CD4-positive, alpha-beta T cell treated with Interleukin-15 for 4 hours (primary cell): ENCODE measurements at places on chromosomes 13 and 19.

- no peak for DNase-seq
These were observed 185.4 kb downstream of the COL4A1 start for GRCh38 chr13:110121422-110122083.

DNA sequence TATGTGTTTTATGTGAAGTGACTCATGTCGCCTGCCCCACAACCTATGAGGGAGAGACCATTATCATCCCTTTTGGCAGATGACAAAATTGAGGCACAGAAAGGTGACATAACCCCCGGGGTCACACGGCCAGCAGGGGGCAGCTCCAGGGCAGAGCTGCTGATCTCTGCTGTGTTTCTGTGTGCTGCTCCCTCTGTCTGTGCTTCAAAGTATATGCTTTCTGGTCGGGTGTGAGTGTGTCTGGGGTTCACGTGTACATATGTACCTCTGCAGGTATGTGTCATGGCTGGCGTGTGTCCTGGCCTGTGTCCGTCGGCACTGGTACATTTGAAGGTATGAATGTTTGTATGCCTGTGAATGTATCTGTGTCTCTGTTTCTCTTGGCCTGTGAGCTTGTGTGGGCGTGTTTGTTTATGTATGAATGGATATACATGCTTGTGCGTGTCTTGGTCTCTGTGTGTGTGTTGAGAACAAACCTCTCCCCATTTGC, 7.1 kb downstream of the LIPE start:
- peak; percentile 83 for DNase-seq

- DNase-seq = no peak
These were observed 17.4 kb downstream of the ZNF579 start for GRCh38 chr19:55563261-55563690.

- DNase-seq = no peak
These were observed 181.7 kb downstream of the UQCRFS1 start for GRCh38 chr19:29031216-29031615.

DNA sequence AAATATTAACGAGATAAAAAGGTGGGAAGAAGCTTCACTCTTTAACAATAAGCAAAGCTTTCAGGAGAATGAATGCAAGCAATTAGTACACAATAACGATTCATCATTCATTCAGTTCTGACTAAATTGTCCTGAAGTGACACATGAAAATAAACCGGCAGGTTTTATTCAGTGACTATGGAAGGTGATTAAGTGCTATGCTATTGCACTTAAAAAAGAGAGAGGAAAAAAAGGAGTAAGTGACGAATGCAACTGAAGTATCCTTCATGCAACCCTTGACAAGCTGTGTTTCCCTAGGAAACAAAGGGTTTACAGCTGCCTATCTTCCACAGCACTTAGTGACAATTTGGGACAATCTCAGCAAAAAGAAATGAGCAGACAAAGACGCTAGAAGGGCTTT, 1.4 kb downstream of the LIG4 start:
- no peak for DNase-seq

- DNase-seq = no peak
These were observed 16.0 kb downstream of the PRKCSH start for GRCh38 chr19:11451327-11451870.

GRCh38 chr19:19062454-19063182, 1.2 kb upstream of the SLC25A42 start:
- no peak for DNase-seq

DNA sequence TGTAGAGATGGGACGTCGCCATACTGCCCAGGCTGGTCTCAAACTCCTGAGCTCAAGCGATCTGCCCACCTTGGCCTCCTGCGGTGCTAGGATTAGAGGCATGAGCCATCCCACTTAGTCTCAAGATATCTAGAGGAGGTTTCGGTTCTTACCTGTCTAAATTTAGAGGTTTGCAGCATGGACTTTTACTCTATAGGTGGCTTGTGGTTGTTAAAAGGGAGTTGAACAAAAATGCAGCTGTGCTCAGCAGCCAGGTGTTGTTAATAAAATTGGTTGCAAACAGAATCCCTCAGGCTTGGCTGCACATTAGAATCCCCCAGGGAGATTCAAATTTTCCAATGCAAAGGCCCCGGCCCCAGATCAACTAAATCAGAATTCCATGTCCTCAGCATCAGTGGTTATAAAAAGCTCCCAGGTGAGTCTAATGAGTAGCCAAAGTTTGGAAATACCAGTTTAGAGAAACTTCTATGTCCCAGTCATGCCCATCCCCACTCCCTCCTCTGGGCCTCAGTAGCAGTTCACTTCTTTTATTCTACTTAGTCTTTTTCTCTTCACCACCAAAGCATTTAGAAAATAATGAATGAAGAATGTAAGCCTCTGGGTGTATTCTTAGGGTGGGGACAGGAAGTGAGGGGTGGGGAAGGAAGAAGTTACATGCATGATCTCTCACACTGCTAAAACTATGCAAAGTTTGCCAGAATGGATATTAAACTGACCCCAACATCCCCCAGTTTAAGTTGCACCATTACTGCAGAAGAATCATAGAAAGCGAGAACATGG, 471.0 kb downstream of the COG6 start:
- no peak for DNase-seq

DNA sequence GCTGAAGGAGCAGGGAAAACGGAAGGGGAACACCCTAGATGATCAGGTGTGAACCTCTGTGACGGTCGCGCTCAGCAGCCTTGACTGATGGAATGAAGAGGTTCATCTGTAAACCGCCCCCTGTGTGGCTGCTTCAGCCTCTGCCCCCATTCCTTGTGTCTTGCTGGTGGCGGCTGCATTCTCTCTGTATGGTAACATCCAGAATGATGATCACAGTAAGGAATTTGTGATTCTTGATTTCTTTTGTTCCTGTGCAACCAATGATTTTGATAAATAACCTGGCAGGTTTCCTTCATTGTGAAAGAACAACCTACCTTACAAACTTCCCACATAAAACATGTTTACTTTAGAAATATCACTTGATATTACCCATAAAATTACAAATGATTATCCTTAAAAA, 118.7 kb upstream of the MCF2L start:
- DNase-seq = no peak

DNA sequence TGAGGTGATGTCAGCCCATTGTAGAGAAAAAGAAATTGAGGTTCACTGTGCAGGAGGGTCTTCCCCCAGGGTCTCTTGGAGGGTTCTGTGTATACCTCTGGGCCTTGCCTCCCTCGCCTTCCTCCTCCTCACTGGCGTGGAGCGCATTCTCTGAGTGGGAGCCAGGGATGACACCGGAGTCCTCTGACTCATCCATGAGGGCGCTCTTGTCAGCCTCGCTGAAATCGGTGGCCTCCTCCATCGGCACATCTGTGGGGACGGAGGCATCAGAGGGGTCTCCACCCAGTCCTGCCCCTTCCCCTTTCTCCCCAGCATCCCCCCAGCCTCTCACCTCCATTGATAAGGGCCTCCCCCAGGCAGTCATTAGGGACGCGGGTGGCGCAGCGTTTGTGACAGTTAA, 16.2 kb downstream of the PRKD2 start:
- DNase-seq = no peak

- no peak for DNase-seq
These were observed 734.9 kb upstream of the PCDH9 start for GRCh38 chr13:67964986-67965385.

GRCh38 chr13:45881353-45881752, 29.8 kb upstream of the SIAH3 start:
- no peak for DNase-seq

GRCh38 chr13:66635526-66635925, 594.6 kb downstream of the PCDH9 start:
- no peak for DNase-seq

DNA sequence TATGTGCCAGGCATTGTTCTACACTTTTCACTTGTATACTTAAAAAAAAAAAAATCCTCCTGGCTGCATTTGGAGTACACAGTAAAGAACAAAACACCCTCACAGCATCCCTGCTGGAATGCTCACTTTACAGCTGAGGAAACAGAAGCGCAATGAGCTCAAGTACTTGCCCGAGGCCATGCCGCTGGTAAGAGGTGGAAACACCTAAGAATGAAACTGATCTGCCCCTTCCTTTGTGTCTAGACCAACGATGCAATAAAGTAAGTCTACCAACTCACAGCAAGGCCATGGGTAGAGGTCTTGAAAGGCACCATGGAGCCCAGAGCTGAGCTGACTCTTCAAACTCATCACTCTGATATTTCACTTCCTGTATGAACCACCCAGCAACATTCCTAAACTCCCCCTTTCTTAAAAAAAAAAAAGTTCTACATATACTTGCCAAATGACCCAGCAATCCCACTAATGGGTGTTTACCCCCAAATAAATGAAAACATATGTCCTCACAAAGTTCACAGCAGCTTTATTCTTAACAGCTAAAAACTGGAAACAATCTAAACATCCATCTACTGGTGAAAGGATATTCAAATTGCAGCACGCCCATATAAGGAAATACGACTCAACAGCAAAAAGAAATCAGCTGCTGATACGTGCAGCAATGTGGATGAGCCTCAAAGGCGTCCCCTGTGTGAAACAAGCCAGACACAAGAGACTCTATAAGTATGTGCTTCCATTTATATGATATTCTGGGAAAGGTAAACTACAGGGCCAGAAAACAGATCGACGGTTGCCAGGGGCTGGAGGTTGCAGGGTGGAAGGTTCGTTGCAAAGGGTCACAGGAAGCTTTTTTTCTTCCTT, 236.6 kb upstream of the MAB21L1 start:
- DNase-seq = no peak

GRCh38 chr19:2540646-2541454, 64.9 kb downstream of the GADD45B start:
- DNase-seq = no peak

DNA sequence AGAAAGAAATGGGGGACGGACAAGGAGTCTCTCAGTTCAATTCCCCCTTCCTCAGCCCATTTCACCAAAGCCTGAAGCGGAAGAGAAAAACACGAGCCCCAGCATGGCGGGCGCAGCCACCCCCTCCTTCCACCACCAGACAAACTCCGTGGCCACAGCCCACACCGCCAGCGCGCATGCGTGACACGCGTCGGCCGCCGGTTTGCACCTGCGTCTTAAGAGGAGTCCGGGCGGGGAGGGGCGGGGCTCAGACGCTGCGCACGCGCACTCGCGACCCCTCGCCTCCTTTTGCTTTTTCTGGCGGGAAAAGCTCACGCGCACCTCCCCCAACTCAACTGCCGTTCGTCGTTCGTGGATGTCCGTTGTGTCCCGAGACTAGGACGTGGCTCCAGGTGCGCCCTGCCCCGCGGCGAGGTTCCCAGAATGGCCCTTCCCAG, at the start of gene KASH5:
KASH5 (plus strand) TSS at position 314 of the 437 bp plus-strand sequence. CDS start 2,635 bp downstream, outside the sequence.
- DNase-seq = peak; percentile 88

DNA sequence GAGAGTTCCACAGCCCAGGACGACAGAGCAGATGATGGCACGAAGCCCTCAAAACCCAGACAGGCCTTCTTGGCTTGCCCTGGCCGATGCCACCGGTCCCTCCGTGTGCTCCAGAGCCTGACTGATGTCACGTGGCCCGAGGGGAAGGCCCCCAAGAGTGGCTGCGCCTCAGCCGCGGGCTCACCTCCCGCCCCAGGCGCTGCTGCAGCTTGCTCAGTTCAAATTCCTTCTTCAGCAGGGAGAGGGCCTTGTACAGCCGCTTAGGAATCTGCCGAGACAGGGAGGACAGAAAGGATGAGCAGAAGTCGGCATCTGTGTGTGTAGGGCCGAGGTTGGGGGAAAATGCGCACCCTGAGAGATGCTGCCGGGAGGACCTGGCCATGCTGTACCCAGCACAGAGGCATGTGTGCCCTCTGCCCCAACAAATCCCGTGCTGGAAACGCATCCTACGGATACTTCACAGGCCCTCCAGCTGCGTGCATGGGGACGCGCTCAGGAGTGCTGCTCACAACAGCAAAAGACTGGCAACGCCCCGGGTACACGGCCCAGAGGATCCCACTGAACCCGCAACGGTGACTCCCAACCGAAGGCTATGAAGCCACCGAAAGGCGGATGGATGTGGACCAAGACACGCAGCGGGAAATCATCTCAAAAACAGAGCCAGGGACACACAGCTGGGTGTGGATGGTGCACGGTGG, 12.9 kb downstream of the LONP1 start:
- DNase-seq = no peak
